ENCODE measurements at places on chromosomes 16 and 17.

- peak; percentile 57 for DNase-seq
Observed at GRCh38 chr17:75638893-75639292, 5.7 kb downstream of the SMIM5 start.

GRCh38 chr17:50049636-50050035 is 6.3 kb upstream of the ITGA3 start:
- DNase-seq, result no peak

- no peak for DNase-seq
Observed at GRCh38 chr16:27685807-27686206, 135.9 kb downstream of the KATNIP start.

DNA sequence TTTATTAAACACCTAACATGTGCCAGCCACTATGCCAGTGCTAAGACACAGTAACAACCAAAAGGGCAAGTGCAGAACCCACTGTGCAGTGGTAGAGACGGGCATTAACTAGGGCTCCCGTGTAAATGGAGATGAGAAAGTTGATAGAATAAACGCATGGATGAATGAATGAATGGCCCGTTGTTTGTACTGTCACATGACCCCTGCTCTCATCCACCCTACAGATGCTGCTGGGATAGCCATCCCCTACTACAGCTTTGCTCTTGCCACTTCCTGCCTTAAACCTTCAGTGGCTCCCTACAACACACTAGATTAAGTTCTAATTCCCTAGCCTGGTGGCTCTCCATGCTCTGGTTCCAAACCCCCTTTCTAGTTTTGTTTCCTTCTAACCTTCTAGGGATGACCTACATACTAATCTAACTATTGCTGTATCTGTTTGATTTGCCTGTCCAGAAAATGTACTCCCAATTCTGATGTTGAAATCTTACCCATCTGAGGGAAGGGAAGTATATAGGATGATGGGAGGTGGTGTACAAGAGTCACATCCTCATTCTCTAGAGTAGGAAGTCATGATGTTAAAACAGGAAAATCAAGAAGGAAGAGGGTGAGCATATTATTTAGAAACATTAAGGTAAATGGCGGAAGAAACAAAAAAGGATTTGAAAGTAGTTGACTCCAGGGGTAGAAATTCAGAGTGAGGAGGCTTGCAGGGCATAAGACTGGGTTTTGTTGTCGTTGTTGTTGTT is 11.4 kb upstream of the TNRC6C start:
- no peak for DNase-seq

DNA sequence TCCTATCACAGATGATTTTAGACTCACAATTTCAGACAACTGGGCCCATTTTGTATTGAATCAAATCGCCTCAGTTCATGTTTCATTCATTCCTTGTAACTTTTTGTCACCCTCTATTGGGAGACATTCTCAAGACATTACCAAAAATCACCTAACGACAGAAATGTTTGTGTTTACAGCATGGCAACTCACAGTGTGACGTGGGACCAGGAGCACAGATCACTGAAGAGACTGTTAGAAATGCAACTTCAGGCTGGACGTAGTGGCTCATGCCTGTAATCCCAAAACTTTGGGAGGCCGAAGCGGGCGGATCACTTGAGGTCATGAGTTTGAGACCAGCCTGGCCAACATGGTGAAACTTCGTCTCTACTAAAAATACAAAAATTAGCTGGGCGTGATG is 249.6 kb downstream of the NTN1 start:
- no peak for DNase-seq

DNA sequence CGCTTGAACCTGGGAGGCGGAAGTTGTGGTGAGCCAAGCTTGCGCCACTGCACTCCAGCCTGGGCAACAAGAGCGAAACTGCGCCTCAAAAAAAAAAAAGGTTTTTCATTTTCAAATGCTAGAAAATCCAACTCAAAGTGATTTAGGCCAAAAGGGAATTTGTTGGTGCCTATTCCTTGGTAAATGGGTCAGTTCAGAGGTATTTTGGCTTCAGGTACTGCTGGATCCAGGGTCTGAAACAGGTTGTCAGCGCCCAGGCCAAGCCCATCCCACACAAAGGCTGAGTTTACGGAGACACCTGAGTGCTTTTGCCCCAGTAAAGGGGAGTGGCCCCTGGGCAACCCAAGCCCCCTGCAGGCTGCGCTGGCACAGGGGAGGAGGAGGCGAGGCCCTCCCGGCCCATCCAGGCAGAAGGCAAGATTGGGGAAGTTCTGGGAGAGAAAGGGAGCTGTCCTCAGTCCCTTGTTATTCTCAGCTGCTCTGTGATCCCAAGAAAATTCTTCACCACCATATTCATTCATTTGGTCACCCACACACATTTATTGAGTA is 8.5 kb upstream of the JPH3 start:
- DNase-seq, result no peak

DNA sequence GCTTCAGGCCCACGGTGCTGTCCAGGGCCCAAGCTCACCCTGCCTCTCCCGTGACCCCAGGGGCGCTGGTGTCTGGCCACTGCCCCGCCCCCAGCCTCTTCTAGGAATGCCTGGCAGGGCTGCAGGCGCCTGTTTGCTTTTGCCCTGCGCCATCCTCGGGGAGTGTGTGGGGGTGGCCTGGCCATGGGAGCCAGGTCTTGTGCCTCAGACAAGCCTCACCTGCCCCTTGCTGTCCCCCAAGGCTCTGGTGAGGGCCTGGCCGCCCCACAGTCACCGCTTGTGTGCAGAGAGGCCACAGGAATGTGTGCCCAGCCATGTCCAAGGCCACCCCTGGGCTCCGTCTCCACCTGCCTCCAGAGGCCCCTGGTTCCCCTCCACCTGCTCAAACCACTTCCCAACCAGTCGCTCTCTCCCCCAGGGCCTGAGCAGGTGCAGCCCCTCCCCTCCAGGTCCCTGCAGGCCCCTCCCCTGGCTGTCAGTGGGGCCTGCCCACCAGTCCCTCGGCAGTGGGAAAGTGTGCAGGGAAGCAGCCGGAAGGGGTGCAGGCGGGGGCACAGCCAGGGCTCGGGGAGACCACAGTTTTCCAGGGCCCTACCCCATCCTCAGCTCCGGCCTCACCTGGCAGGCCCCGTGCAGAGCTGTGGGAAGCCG is 841 bp upstream of the IGFALS start:
- DNase-seq, result peak; percentile 25

GRCh38 chr16:84847564-84848355 is 28.0 kb downstream of the CRISPLD2 start:
- DNase-seq, result no peak

- DNase-seq, result no peak
Observed at GRCh38 chr17:12683299-12683698, 17.6 kb downstream of the MYOCD start.

DNA sequence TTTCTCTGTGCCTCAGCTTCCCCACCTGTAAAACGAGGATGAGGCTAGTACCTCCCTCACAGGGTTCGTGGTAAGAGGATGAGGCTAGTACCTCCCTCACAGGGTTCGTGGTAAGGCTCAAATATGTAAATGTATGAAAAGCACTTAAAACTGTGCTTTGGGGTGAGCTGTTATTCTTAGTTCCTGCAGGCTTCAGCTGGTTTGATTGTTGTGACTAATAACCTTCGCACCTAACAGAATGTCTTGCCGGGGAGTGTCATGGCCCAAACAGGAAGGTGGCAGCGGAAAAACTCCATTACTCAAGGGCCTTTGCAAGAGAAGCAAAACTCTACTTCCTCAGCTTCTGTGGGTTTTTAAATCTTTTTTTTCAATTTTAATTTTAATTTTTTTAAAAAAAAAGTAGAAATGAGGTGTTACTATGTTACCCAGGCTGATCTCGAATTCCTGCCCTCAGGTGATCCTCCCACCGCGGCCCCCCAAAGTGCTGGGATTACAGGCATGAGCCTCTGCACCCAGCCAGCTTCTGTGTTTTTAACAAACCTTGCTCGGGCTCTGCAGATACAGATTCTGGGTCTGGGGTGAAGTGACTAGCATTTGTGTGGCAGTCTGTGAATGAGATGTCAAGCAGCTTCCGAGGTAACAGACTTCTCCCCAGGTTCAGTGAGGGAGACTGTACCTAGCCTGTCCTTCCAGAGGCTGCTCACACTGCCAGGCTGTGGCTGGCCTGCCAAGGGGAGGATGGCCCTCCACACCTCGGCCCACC is 103.0 kb downstream of the RAB11FIP4 start:
- no peak for DNase-seq

DNA sequence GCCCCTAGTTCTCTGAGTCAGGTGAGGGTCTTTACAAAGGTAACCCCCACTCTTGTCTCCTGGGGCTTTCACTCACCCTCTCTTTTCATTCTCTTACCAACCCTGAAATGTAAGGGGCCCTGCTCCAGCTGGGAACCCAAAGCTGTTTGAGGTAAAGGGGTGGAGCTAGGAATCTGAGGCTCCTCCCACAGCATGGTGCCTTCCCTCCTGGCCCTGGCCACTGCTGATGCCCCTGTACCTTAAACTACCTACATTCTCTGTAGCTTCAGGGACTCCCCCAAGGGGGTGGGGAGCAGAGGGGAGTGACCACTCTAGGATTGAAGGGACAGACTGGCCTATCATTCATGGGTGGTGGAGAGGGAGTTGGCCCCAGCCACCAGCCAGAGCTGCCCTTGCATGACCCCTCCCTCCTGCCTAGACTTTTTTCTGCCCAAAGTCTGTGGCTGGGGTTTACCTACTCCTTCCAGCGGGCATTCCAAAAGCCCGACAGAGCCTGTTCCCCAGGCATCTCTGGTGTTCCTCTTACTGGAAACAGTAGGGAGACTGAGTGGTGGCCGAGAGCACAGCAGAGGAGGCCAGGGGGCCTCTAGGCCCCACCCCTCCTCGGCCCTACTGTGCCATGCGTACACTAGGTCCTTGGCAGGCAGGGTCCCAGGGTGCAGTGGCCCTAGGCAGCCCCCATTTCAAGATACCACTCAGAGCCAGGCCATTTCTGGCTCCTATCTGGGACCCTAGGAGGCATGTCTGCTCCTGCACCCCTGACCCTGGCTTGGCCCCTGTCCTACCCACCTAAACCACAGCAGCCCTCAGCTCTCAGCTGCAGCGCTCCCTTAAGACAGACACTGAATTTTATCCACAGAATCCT is 9.5 kb downstream of the DOK4 start:
- no peak for DNase-seq

DNA sequence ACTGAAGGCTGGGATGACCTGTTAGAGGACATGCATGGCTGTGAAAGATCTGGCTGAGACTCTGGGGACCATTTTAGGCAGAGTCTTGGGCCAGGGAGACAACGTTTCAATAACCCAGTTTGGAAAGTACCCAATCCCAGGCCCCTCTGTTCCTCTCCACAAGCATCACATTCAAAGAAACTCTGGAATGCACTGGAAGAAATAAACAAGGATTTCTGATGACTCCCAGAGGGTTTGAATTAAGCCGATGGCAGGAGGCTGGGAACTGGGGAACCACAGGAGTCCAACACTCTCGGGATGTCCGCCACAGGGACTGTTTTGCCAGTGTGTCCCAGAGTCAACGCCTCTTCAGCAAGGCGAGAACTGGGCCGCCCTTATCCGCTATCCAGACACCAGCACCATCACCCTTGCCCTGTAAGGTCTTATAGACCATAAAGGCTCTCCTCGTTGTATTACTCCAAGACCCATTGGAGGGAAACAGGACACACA is 3.3 kb downstream of the PMP22 start:
- no peak for DNase-seq
